Brain microvascular endothelial cell (primary cell): ENCODE measurements at places on chromosomes 4 and X.

GRCh38 chr4:100189820-100190642 is at the start of gene DDIT4L:
Gene DDIT4L, minus strand, starts transcription at chr4:100190468. Its CDS starts 485 bp downstream, at chr4:100189983.
- DNase-seq, result no peak

DNA sequence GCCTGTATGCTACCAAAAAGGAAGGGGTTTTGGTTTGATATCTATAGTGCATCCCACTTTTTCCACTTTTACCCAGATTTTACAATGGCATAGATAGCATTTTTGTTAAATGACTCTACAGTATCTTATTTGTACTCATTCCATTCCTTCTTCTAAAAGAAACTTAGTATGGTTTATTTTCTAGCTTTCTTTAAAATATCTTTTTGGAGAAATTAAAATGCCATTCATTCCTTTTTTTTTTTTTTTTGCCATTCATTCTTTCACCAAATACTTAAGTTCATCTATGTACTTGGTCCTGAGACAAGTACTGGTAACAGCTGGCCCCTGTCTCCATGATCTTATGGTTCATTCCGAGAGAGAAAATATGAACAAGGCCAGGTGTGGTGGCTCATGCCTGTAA is 49.1 kb downstream of the MID1 start:
- no peak for DNase-seq

GRCh38 chrX:139702658-139703057 is 5.3 kb downstream of the MCF2 start:
- DNase-seq, result no peak

DNA sequence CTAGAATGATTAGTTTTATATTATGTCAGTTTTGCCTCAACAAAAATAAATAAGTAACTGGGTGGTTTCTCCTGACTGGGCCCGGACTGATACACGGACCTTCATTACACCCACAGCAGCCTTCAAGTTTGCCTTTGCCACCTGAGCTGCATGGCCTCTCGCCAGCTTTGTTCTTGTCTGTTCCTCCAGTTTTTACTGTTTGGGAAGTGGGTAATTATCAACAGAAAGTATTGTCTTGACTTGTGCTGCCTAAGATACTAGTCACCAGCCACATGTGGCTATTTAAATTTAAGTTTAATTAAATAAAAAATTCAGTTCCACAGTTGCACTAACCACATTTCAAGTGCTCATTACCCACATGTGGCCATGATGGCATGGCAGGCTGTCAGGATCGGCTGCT is 74.7 kb upstream of the INTU start:
- DNase-seq, result no peak

- DNase-seq, result no peak
Measured at GRCh38 chr4:105815701-105816100, 79.6 kb upstream of the NPNT start.

DNA sequence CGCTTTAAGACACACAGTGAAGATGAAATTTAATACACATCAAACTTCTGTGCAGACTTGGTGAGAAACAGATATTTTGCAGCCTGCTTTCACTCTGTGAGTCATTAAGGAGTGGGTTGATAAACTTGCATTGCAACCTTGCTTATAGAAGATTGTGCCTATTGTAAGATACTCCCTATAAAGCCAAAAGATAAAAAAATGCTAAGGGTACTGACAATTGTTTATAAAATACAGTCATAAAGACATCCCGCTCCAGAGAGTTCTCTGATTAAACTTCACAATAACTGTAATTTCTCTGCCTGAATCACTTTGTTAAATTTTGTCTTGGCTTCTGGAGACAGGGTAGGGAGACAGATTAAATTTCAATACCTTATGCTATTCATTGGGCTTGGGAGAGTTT is 49.1 kb downstream of the GALNT7 start:
- DNase-seq, result peak; percentile 60

GRCh38 chr4:15912236-15912635 is 26.3 kb downstream of the FGFBP1 start:
- DNase-seq, result peak; percentile 52

DNA sequence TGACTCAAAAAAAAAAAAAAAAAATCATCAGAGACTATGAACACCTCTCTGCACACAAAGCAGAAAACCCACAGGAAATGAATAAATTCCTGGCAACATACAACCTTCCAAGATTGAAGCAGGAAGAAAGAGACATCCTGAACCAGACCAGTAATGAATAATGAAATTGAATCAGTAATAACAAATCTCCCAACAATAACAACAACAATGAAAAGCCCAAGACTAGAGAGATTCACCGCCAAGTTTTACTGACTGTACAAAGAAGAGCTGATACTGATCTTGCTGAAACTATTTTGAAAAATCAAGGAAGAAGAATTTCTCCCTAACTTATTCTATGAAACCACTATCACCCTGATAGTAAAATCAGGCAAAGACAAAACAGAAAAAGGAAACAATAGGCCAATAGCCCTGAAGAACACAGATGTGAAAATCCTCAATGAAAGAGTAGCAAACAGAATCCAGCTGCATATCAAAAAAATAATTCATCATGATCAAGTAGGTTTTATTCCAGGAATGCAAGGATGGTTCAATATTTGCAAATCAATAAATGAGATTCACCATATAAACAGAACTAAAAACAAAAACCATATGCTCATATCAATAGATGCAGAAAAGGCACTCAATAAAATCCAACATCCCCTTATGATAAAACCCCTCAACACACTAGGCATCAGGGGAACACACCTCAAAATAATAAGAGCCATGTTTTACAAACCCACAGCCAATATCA is 31.0 kb upstream of the PLK4 start:
- no peak for DNase-seq
